HepG2 (cell line): ENCODE measurements at places on chromosomes 1 and 21. TPM values are rescaled to one million over a fixed set of nuclear protein-coding genes. Genes with fewer than 3 reads are reported as not detected.

Gene FNDC5
- 1.6 and 3.1 TPM in 2 replicates for total RNA-seq

Gene PLA2G2C
- total RNA-seq = not detected in 2 replicates

Gene ITLN1
- total RNA-seq = not detected in 2 replicates

Gene KCNN3
- not detected in 2 replicates for total RNA-seq

Gene CCDC27
- not detected in 2 replicates for total RNA-seq

Gene FCRL2
- not detected in 2 replicates for total RNA-seq

Gene FCRL6
- total RNA-seq = not detected in 2 replicates

Gene GDAP2
- total RNA-seq = 23.2 and 36.1 TPM in 2 replicates

Gene LINGO4
- total RNA-seq = 0.02 TPM in 1 of 2 replicates, not detected in the other

Gene PBX1
- total RNA-seq = not detected in 2 replicates

Gene F5
- total RNA-seq = 38.3 and 38.5 TPM in 2 replicates

Gene SPATA46
- not detected in 2 replicates for total RNA-seq

Gene NBPF10
- total RNA-seq = 0.36 and 0.49 TPM in 2 replicates

Gene SIPA1L2
- total RNA-seq = 0.03 TPM in 1 of 2 replicates, not detected in the other

Gene UMODL1
- not detected in 2 replicates for total RNA-seq

Gene SLC9C2
- total RNA-seq = not detected in 2 replicates

Gene NHLH1
- 0.11 TPM in 1 of 2 replicates, not detected in the other for total RNA-seq

Gene TMPRSS15
- total RNA-seq = not detected in 2 replicates

Gene S100A7
- not detected in 2 replicates for total RNA-seq
